ENCODE measurements at places on chromosomes 7 and 10. TPM values are rescaled to one million over a fixed set of nuclear protein-coding genes. Genes with fewer than 3 reads are reported as not detected.

Gene ASB10
- not detected for total RNA-seq

Gene GNA12
- total RNA-seq: 38.1 TPM

Gene SSC4D
- total RNA-seq: 11.0 TPM

Gene RPEL1
- total RNA-seq: not detected

Gene TRIP6
- 286 TPM for total RNA-seq

Gene TWIST1
- not detected for total RNA-seq

Gene CDC14C
- not detected for total RNA-seq

Gene ELN
- total RNA-seq: not detected

Gene NEURL1
- not detected for total RNA-seq

Gene SPRN
- not detected for total RNA-seq

Gene ASB4
- not detected for total RNA-seq

Gene PAPSS2
- total RNA-seq: 77.9 TPM

- DNase-seq: peak; percentile 87
Observed at GRCh38 chr10:112815269-112816032, 134.6 kb upstream of the TCF7L2 start.

DNA sequence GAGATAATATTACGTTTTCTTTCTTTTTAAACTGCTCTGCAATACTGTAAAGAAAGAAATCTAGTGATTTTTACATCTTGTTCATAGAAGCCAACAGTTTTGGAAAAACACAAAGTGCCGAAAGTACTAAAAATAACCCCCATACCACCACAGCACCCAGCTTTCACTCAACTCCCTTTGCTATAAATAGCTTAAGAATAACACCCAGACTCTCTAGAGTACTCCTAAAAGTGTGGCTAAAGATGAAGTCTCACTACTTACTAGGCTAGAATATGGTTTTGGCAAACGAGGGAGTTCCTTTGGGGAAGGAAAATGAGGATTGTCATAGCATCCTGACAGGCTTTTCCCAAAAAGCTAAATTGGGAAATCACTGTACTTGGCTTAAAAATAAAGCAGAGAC lies 151.8 kb upstream of the ANK3 start:
- DNase-seq: no peak

- peak; percentile 48 for DNase-seq
Observed at GRCh38 chr10:70549962-70550458, 52.5 kb downstream of the PRF1 start.

- DNase-seq: no peak
Observed at GRCh38 chr7:100423315-100423714, 5.2 kb downstream of the ZCWPW1 start.

DNA sequence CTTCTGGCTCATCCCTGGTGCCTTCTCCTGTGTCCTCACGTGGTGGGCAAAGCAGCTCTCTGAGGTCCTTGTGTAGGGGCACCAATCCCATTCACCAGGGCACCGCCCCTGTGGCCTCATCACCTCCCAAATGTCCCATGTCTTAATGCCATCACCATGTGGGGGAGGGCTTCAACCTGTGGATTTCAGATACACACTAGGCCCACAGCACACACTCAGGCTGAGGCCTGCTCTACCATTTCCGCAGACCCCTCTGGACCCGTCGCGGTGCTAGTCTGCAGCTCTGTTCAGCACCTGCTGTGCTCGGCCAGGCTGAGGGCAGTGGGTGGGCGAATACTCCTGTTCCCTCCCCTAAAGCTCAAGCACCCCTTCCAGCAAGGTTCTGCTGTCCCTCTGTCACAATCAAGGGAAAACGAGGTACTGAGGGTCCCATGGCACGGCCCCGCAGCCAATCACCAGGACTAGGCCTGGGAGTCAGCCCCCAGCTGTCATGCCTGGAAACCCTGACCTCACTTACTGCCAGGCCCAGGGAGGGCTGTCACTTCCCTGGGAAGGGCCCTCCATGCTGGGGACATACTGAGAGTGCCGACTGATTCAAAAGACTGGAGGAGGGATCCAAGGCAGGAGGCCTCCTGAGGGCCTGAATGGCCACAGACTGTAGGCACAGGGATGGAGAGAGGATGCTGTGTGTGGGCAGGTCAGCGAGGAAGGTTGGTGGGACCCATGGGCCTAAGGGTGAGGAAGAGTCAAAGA lies 123.8 kb upstream of the RET start:
- no peak for DNase-seq

- DNase-seq: no peak
Observed at GRCh38 chr10:4120096-4120853, 335.3 kb upstream of the KLF6 start.

- no peak for DNase-seq
Observed at GRCh38 chr7:88344956-88345832, 38.5 kb upstream of the STEAP4 start.

- DNase-seq: no peak
Observed at GRCh38 chr10:26679588-26679987, 17.9 kb upstream of the PDSS1 start.

DNA sequence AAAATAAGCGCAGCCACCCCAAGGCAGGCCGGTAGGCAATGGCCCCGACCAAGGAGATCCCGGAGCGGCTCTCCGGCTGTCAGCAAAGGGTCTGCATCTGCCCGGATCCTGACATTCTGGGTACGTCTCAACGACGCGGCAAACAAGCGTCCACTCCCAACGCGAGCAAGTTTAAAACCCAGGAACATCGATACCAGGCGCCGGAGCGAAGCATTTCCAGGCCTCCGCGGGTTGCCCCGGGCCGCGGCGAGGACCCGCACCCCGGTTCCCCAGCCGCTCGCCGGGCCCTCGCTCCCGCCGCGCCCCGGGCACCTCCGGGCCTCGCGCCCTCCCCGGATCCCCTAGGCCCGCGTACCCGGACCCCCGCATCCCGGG lies 453 bp downstream of the URGCP start:
- DNase-seq: peak; percentile 25

DNA sequence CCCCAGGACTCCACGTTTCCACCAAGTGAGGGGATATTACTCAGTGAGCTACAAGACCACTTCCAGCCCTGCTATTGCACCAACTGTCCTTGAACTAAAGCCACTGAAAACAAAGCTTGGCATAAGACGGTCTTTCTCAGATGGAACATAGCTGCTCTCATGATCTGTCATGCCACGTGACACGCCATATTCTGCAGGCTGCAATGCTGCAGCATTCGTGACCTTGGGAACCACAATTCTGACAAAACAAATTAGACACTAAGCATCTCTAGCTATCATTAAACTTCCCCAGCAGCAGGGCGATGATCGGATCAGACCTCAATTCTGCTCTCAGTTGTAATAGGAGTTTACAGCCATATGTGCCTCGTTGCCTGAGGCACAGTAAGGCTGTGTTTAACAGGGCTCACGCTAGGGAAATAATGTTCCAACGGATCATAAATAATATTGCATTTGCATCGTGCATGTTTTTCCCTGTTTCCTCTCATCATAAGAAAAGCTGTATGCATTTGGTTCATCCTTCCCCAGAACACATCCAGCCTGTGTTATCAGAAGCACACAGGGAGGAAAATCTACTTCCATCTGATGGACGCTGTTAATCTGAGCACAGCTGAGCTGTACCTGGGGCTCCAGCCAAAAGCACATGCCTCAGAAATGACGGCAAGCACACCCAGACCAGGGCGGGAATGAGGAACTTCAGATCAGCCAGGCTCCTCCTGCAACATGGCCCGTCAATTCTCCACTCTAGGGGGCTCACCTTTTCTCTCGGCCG lies 38.6 kb upstream of the CNPY1 start:
- no peak for DNase-seq

DNA sequence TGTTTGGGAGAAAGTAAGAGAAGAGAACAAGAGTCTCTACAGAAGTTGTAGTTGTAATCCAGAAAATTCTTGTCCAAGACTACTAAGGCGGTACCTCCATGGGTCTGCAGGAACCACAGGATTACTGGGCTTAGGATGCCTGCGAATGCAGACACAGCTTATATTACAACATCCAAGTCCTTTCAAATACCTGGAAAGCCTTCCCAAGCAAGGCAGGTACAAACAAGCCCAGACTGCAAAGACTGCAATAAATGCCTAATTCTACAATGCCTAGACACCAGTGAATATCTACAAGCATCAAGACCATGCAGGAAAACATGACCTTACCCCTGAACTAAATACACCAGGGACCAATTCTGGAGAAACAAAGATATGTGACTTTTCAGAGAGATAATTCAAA lies 178.2 kb downstream of the ARL4A start:
- DNase-seq: no peak

DNA sequence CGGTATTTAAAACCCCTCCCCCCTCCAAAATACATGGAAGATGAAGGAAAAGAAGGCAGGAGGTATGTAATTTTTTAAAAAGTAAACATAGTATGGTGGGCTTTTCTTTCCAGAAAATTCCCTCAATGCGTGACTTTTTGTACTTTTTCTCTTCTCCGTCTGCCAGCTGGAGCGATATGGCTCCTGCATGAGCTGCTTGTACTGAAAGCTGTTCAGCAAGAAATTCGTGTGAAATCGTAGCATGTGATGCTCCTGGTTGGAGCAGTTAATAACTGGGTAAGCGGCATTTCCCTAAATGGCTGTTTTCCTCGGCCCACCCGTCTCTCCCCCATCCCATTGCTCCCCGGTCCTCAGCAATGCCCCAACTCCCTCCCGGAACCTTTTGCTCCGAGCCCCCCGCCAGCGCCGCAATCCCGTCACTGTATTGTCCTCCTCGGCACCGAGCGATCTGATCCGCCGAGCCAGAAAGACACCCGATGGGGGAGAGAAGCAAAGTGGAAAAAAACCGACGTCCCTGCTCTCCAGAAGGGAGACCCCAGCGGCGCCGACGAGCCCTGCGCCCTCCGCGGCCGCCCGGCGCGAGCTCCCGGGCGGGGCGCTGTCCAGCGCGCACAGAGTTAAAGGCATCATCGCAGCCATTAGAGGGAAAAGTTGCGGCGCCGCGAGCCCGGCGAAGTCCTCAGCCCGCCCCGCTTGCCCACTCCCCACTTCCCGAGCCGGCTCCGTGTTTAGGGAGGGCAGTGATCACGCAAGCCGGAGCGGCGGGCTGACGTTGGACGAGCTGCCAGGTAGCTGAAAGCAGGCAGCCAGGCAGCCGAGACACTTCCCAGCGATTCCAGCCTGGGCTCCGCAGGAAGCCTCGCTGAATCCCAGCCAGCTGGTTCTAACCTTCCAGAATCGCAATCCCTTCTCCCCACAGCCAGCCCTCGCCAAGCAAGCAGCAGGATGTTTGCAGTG lies at the start of gene VSTM2A:
VSTM2A (plus strand) TSS at position 707 of the 957 bp plus-strand sequence. CDS start 356 bp downstream, outside the sequence.
- no peak for DNase-seq

- DNase-seq: no peak
Observed at GRCh38 chr10:3996697-3997096, 211.7 kb upstream of the KLF6 start.

GRCh38 chr10:31431021-31431420 lies 112.0 kb downstream of the ZEB1 start:
- DNase-seq: no peak

DNA sequence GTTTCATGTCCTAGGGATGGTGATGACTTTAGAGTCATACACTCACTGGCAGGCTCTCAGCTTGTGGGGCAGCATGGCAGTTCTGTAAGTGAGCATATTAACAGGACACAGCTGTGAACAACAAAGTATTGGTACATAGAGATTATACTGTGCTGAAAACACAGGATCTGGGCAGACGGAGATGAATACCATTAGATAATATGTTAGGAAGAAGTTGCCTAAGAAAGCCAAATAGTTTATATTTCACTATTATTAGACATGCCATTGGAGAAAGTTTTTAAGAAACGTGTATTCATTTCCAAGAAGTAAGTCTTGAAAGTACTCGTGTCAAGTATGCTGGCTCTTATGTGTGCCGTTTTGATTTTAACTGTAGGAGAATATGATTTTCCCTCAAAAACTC lies 274.5 kb downstream of the INHBA start:
- DNase-seq: no peak

DNA sequence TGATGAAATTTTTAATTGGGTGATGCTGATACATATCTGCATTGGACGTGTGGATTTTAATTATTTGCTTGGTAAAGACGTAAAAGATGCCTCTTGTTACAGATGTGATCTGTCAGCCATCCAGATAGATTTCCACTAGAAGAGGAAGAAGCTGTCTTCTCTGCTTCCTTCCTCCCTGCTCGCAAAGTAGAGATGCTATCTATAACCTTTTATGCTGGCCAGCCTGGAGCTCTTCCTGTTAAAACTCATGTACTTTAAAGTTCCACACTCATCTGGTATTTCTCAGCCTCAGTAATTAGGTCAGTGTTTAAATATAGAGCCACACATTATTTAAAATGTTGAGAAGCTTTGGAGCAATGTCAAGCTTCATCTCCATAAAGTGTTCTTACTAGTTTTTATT lies 51.2 kb upstream of the TMEM229A start:
- DNase-seq: no peak

All from Caki2 (cell line).